HFFc6 (cell line): ENCODE measurements at places on chromosomes 3 and 15. TPM values are rescaled to one million over a fixed set of nuclear protein-coding genes. Genes with fewer than 3 reads are reported as not detected.

GRCh38 chr15:93307513-93307912 lies 218.5 kb upstream of the RGMA start:
- no peak for DNase-seq

GRCh38 chr3:69648126-69648525 lies 91.1 kb upstream of the MITF start:
- no peak for DNase-seq

- DNase-seq: no peak
Measured at GRCh38 chr3:9250236-9250635, 790 bp upstream of the SRGAP3 start.

GRCh38 chr15:39747326-39747725 lies 35.3 kb downstream of the FSIP1 start:
- peak; percentile 43 for DNase-seq

DNA sequence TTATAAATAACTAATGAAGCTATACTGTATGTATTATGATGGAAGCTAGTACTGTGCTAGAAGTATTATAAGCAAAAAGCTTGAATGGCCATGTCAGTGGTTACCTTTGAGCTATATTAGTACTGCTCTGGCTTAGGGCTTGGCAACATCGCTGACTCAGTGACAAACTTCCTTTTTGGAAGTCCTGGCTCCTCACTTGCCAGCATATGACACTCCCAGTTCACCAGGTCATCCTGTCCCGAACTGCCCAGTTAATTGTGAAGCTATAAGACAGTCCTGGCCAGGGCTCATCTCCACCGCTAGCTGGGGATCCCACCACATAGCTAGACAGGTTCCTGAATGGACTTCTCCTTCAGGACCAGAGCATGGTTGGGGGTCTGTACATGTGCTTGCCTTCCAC lies 31.9 kb downstream of the RAB8B start:
- peak; percentile 21 for DNase-seq

- no peak for DNase-seq
Measured at GRCh38 chr3:16396202-16396601, 117.3 kb downstream of the RFTN1 start.

DNA sequence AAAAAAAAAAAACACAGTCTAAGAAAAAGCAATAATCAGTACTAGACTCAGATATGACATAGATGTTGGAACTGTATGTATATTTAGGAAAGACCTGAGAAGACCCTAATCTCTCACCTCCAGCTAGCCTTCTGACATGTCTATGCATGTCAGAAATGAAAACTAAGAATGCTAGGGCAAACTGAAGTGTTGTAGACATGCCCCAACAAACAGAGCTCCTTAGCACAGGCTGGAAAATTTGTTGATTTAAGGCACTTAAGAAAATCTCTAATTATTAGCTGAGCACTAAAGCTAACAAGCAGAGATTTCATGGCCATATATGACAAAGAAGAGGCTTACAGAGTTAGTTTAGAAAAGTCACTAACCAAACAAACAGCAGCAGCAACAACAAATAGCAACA lies 45.5 kb upstream of the PRSS50 start:
- DNase-seq: no peak

DNA sequence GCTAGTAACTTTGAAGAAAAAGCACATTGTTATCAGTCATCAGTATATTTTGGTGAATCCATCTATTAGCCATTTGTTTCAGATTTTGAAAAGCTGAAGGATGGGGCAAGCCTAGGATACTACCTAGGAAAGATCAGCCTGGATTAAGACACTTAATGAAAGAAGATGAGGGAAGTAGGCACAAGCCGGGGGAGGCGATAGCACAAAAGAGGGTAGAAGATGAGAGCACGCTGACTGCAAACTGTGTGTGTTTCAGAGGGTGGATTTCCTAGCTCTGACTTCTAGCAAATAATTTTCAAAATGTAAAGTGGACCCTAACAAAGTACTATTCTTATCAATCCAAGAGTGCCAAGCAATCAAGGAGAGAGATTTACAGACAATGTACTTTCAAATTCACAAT lies 22.2 kb upstream of the SOX2 start:
- no peak for DNase-seq

The SQOR gene
- 25.7 to 43.2 TPM (median 28.0 TPM) in 3 replicates for total RNA-seq

The ITIH1 gene
- total RNA-seq: not detected in 3 replicates
